Renal pelvis (tissue), 12 donors: ENCODE measurements at places on chromosomes 3 and 15.

- no peak for DNase-seq
Measured at GRCh38 chr15:94269954-94270353, 38.6 kb downstream of the MCTP2 start.

GRCh38 chr3:154582501-154582900 is 152.5 kb upstream of the GPR149 start:
- no peak for DNase-seq

DNA sequence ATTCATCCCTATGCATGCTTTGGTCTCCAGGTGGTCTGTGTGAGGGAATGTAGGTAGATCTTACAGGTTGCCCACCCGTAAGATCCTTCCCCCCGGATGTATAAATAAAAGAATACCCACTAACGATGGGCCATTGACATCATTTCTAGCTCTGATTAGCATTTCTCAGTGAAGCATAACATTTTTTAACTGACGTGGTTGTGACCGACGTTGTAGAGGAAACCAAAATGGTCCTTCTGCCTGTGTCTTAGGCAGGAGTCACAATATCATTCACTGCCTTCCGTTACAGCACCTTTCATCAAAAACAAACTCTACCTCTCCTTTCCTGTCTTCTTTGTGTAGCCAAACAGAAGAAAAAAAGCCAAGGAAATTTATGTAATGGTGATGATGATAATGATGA is 27.3 kb upstream of the UMPS start:
- DNase-seq: no peak

DNA sequence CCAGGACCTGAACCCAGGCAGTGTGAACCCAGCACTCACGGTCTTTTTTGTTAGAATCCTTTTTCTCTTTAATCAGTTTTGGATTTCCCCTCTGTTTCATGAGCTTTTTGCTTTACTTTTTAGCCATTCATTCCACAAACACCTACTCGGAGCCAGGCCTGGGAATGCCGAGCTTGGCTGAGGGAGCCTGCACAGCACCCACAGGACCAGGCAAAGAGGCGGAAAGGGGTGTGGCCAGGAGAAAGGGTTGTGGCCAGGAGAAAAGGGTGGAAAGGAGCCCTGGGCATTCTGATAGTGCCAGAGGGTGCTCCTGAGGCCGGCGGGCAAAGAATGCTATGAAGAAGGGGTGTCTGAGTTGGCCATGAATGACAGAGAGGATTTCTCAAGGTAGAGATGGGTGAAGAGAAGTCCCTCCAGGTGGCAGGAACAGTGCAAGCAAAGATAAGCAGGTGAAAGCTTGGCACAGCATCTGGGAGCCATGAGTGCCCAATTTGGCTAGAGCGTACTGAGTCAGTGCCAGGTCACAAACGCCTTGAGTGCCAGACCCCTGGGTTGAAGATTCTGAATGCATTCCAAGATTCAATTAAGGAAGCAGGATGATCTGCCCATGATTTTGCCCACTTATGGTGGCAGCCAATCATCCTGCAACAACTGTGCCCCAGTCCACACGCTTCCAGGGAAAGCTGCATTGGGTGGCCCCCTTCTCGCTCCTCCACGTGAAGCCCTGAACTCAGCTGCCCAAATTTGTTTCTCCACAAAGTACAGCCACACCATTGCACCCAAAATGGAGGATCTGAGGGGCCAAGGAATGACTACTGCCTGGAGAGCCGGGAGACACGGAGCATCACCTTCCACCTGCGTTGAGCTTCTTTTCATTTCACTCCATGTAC is 157.2 kb downstream of the XXYLT1 start:
- no peak for DNase-seq

- DNase-seq: no peak
Measured at GRCh38 chr3:2839876-2840275, 270.3 kb downstream of the IL5RA start.

GRCh38 chr15:61685971-61686370 is 374.3 kb downstream of the VPS13C start:
- DNase-seq: no peak

DNA sequence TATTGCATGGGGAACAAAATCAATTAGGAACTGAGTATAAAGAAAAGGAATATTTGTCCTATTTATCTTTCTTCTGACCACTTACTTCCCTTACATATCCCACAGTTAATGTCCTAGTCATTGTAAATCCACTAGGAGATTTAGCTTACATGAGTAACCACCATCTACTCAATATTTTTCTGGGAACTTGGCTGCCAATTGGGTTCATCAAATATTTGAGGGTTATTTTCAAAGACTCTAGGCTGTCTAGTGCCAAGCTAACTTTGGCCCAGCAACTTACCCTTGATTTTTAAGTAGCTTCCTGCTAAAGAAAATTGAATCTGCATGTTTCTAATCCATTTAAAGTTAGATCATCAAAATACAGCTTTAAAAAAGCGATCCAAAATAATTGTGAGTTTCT is 362.5 kb upstream of the EPHA3 start:
- no peak for DNase-seq

GRCh38 chr3:14410503-14411165 is 8.2 kb downstream of the SLC6A6 start:
- no peak for DNase-seq

- DNase-seq: no peak
Measured at GRCh38 chr3:82496890-82497560, 735.6 kb upstream of the GBE1 start.

DNA sequence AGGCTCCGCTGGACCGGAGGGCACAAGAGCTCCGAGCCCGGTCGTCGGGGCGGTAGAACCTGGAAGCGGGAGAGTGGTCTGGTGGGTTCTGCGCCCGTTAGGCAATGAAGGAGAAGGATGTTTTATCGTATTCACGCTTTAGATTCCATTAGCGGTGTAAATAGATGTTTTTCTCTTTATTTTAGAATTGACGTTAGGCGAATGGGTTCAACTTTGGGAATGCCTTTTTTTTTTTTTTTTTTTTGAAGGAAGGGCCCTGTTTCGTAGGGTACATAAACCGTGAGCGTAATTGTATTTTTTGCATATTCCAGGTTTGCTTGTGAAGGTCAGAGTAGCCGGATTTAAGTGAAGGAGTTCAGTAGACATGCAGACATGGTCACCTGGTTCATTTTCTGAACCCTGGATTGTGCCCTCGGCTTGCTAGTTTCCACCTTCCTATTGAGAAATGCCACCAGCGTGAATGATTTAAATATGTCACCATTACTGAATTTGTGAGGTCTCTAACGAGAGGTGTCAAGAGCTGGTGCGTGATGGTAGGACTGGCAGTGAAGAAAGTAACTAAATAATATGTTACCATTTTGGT is 808 bp downstream of the RBM6 start:
- DNase-seq: no peak

GRCh38 chr15:74725845-74726773 is 781 bp upstream of the CYP1A1 start:
- DNase-seq: no peak

DNA sequence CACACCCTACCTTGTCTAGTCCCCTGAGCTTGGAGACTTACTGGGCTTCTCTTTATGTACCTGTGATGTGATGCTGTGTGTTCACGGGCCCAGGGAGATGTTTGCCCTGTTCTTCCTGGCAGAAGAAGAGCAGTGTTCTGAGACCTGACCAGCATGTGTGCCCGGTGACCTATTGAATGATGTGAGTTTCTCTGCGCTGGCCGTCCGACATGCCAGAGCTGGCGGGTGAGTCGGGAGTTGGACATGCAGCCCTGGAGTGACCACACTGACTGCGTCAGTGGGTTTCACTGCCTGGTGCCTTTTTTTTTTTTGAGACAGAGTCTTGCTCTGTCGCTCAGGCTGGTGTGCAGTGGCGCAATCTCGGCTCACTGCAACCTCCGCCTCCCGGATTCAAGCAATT is 42.3 kb downstream of the CGNL1 start:
- no peak for DNase-seq

- no peak for DNase-seq
Measured at GRCh38 chr3:55085231-55085630, 157.4 kb upstream of the LRTM1 start.

DNA sequence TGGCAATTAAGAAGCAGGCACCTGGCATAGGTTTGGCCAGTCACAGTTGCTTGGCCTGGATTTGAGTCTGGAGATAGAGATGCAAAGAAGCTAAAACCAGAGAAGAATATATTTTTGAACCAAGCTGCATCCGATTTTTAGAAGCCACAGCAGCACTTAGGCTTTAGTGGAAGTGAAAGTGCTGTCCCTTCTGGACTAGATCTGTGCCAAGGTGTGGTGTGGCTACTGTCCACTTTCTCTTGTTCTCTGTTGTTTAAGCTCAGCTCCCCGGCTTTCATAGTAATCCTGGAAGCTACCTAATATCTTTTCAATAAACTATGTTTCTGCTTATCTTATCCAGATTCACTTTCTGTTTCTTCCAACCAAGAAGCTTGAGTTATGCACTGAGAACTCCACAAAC is 183.4 kb upstream of the THRB start:
- no peak for DNase-seq

- DNase-seq: no peak
Measured at GRCh38 chr3:20945892-20946291, 759.9 kb upstream of the SGO1 start.

DNA sequence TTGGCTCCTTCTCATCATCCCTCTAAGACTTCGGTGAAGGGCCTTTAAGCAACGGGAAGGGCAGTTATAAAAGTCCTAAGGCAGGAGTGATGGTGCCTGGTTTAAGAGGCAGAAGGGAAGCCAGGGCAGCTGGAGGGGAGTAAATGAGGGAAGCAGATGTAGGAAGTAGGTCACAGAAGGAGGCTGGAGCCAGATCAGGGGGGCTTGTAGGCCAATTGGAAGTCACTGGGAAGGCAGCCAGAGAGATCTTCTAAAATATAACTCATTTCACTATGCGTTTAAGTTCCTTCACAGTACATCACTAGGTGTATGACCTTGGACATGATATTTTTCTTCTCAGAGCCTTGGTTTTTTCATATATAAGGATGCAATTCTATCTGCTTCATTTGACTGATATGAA is 94.7 kb downstream of the MYH15 start:
- DNase-seq: no peak

DNA sequence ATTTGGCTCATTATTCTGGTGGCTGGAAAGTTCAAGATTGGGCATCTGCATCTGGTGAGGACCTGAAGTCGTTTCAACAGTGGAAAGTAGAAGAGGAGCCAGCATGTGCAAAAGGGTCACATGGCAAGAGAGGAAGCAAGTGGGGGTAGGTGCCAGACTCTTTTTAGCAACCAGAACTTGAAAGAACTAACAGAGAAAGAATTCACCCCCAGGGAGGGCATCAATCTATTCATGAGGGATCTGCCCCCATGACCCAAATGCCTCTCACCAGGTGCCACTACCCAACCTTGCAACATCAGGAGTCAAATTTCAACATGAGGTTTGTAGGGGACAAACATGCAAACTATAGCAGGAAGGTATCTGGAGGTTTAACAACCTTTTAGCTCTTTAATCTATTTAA is 10.3 kb upstream of the RYK start:
- no peak for DNase-seq

DNA sequence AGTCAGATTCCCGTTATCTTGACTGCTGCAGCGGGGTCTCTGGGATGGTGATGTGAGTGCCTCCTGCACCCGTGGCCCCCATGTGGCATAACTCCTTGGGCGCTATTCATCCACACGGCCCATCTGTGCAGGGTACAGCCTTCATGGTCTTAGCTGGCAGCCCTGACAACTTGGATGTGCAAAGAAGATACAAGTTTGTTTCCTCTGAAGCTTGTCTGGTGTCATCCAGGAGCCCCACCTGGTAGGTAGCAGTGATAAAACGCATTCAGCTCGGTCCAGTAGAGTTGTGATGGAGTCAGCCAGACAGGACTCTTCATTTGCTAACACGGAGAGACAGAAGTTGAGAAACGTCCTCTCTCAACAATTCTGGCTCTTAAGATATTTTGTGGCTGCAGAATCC is 53.3 kb downstream of the CORO2B start:
- DNase-seq: no peak

- DNase-seq: no peak
Measured at GRCh38 chr15:23628612-23629233, 18.9 kb downstream of the MAGEL2 start.

- no peak for DNase-seq
Measured at GRCh38 chr3:39130026-39130425, 22.5 kb downstream of the TTC21A start.

GRCh38 chr3:120193554-120193953 is 91.5 kb downstream of the GPR156 start:
- DNase-seq: no peak

- no peak for DNase-seq
Measured at GRCh38 chr15:73125219-73125618, 73.0 kb downstream of the NEO1 start.

- no peak for DNase-seq
Measured at GRCh38 chr3:120095979-120096426, 1.8 kb upstream of the GSK3B start.

DNA sequence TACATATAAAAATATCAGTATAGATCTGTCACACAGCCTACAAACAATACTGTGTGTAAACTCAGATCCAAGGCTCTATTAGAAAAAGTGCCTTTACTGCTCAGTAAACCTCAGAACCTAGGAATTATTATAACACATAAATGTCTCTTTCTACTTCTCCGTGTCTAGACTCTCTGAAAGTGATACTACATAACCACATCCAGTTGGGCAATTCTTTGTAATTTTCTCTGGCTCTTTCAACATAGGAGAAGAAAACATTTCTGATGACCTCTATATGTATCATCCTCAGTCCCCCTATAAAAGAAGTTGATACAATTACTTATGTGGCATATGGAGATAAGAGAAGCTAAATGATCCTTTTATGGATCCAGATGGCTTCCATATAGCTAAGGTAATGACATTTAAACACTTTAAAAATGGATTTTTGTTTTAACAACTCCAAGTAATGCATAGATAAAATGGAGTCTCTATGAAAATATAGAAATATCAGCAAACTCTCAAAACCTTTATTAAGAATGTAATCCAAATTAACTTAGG is 104.5 kb downstream of the LSAMP start:
- no peak for DNase-seq

DNA sequence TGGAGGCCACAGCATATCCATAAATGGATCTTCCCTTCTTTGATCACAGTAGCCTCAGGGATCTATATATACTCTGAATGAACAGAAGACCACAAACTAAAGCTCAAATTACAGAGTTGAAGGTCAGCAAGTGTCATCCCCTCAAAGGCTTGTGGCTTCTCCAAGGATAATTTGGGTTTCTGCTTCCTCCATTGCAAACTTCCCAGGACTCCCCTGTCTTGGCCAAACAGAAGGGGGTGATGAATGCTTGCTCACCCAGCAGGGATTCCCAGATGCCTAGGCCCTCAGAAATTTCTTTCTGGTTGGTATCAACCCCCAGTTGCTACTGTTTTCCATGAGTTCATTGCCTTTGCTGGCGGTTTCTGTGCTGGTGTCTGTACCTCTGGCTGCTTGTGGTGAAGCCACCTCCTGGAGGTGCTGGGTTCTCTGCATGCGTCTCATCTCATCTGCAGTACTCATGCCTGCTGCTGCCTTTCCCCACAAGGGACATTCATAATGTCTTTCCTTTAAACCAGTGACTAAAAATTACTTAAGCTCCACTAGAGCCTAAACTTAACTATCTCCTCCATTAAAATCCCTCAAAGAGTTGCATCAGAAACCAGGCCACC is 17.7 kb downstream of the ENTPD3 start:
- DNase-seq: no peak

DNA sequence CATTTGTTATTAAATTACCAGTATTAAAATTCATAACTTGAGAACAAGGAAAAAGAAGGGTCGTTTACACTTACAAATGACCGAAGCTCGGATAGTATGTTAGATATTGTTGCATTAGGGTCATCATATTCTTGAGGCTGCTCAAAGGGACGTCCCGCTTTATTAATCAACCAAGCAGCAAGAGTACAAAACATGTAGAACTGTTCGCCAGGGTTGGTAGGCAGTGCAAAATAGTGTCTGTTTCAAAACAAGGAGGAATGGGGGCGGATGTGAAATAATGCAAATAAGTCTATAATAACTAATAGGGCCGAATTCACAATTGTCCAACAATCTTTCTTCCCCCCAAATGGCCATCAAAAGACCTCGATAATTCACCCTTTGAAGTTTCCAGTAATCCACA is 2.9 kb downstream of the IFT57 start:
- DNase-seq: no peak
